ENCODE measurements at places on chromosomes 2 and 18.

DNA sequence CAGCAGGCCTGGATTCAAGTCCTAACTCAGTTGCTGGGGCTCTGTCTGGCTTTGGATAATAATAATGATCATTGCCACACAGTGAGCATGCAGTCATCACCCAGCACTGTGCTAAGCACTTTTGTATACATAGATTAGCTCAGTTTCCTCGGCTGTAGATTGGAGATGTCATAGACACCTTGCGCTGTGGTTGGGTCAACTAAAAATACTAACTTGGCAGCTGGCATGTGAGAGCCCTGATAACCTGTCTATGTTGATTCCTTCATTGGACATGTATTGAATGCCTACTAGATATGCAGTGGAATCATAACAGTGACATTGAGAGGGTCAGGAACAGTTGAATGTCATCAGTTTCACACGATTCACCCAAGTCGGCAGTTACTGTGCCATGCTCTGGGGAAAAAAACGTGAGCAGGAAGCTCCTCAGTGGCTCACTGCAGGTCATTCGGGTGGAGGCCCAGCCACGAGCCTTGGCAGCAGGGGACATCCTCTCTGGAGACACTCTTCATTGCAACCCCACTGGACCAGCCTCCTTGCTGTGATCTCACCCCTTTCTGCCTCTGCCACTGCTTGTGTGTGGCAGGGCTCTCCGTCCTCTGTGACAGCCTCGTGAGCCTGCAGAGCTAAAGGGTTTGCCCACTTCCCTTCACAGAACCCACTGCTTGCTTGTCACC lies 85.3 kb downstream of the NPAS2 start:
- DNase-seq = no peak

DNA sequence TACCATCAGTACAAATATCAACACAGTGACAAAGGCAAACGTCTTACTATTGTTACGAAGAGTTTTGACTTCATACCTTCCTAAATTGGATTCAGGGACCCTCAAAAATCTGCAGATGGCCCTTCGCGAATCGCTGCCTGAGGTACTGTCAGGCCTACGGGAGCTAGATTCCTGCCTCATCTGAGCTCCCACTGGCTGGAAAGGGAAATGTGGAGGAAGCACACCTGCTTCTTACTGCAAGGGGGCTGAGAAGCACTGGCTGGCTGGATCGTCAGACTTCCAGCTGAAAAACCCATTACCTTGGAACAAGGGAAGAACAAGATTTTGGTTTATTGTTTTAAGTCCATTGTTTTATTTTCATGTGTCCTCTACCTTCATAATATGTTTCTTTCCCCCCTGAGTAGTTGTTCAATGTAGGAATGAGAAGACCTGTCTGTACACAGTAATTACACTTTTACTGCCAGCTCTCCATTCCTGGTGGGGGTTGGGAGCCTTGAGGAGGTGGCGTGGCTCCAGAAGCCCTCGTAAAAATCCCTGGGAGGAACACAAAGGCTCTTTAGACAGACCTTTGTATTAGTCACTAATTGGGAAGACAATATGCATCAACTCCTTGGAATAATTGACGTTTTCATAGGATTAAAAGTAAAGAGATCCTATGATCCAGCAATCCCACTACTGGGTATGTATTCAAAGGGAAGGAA lies 124.1 kb upstream of the NOSTRIN start:
- DNase-seq = no peak

GRCh38 chr2:71358931-71359671 lies 27.5 kb downstream of the ZNF638 start:
- peak; percentile 5 for DNase-seq

DNA sequence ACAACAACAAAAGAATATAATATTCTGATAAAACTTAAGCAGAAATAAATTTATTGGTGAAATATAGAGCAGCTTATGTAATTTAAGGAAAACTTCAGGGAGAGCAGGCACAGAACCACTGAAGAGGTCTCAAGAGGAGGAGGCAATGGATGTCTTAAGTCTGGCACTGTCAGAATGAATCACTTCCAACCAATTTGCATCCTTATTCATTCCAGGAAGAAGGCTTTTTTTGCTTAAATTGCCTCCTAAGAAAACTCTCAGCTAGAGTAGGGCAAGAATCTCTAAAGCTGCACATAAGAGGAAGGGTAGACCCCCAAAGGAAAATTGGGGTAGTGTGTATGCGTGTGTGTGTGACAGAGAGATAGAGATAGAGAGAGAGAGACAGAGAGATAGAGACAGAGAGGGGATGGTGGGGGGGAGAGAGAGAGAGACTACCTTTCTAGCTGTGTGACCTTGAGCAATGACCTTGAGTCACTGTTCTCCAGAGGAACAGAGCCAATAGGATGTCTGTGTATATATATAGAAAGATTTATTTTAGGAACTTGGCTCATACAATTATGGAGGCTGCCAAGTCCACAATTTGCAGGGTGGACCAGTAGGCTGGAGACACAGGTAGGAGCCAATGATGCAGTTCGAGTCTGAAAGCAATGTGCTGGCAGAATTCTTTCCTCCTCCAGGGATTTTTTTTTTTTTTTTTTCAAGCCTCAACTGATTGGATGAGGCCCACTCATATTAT lies 96.4 kb upstream of the LINC00305 start:
- DNase-seq = no peak

DNA sequence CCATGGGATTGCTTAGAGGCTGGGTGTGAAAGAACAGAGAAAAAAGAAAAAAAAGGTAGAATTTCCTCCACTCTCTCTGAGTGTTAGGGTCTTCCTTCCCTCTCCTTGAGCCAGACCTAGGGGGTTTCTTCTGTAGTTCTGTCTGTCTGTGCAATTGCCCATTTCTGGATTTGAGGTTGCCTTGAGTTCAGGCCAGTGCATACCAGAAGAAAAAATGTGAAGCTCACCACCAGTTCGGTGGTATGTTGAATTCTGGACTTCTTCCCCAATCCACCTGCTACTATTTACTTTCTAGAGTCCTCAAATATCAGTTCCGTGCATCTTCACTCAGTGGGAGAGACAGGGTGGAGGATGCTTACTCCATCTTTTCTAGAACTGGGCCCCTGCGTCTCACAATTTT lies 15.3 kb upstream of the SELENOI start:
- no peak for DNase-seq

DNA sequence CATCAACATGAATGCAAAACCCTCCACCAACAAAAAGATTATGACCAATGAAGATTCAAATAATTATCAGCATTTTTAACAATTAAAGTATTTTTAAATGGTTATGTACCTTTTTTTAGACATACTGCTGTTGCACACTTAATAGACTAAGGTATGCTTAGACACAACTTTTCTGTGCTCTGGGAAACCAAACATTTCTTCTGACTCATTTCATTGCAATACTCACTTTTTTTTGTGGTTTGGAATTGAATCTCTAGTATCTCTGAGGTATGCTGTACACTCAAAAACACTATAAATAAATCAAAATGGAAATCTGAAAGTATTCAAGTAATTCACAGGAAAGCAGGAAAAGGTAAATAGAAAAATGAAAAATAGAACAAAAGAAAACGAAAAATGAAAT lies 247.9 kb upstream of the POU3F3 start:
- no peak for DNase-seq

GRCh38 chr18:44887227-44887631 lies 206.5 kb downstream of the SETBP1 start:
- DNase-seq = peak; percentile 72

- no peak for DNase-seq
Observed at GRCh38 chr2:151661625-151662024, 72.7 kb downstream of the NEB start.

DNA sequence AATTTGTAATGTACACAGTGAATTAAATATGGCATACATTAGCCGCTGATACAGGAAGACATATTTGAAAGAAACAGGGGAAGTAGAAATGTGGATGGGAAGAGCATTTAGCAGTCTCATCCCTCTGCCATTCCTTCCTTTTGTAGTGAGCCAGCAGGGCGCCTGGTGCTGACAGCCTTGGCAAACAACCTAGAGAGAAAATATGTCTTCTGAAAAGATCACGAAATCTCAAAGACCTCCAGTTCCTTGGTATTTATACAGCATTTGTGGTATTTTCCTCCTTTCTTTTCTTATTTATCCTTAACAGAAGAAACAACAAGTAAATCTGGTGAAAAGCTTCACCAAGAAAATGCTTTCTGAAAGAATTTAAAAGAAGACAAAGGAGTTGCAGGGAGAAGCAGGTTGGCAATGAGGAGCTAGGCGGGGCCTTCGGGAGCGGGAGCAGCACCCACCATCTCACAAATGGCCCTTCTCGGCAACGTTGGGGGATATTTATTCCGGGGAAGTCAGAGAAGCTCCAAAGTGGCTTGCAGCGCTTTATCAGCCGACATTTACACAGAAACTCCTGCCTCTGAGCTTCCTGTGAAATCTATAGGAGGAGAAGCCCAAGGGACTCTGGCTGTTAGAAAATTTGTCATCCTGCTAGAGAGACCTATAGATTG lies 406.1 kb upstream of the NRP2 start:
- DNase-seq = no peak

- no peak for DNase-seq
Observed at GRCh38 chr18:13934676-13935075, 19.3 kb upstream of the MC2R start.

GRCh38 chr2:224837558-224837957 lies 121.4 kb upstream of the CCDC195 start:
- DNase-seq = no peak

- peak; percentile 41 for DNase-seq
Observed at GRCh38 chr2:108587621-108588020, 53.4 kb downstream of the LIMS1 start.
